ENCODE measurements at places on chromosomes 11 and 22.

GRCh38 chr11:31641477-31642062 lies 132.0 kb downstream of the ELP4 start:
- peak; percentile 43 for DNase-seq

DNA sequence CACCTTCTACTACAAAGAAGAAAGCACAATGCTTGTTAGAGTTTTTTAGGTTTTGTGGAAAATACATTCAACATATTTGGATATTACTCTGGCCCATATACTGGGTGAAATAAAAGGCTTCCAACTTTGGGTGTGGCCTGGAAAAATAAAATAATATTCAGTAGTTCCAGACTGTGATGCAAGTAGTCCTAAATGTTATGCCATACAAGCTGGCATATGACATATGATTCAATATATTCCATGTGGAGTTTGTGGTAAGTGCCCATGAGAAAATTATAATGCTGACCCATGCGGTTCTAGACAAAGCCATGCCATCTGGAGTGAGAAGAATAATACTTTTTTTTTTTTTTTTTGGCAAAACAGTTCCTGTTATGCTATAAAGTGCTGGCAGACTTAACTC lies 683.3 kb downstream of the LUZP2 start:
- DNase-seq = no peak

DNA sequence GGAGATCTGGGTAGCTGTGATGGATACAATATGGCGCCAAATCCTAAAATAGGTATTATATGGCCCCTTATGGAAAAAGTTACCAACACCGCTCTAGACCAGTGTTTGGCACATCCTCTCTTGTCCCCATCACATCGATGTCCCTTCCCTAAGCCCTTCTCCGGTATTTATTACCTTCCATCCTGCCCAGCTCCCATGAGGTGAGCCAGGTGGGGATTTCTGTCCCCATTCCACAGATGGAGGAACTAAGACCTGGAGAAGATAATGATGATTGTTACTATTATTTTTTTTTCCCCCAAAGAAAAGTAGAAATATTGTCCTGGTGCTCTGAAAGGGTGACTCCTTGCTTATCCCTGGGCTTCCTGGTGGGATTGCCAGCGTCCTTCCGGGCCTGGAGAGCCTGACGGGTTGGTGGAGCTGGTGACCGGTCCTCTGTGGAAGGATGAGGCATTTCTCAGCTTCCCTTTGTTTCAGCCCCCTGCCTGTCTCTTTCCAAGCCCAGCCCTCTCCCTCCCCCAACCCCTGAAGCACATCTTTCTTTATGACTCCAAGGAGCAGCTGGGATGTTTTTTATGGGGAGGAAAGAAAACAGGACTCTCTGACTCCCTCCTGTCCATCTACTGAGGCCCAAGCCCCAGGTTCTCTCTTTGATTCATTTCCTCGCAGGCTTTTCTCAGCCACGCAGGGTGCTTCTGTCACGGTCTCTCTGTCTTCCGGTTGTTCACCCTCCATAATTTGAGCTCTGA lies 65.4 kb downstream of the TP53I11 start:
- DNase-seq = no peak

DNA sequence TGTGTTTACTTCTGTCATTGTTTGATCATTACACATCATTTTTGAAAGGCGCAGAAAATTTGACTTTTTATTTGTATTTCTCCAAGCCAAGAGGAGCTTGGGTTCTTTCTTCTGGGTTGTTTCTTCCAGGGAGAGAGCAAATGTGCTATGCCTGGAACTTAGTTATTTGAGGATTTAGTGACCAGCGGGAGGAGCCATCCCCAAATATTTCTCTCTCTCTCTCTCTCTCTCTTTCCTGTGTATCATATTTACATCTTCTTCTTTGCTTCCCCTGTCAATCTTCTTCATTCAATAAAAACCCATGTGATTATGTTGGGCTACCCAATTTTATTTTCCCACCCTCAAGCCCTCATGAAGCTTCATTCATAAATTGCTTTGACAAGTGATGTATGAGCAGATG lies 534.5 kb downstream of the LRRC4C start:
- DNase-seq = no peak

GRCh38 chr22:33461698-33462434 lies 403.7 kb upstream of the SYN3 start:
- DNase-seq = no peak
